ENCODE measurements at places on chromosomes 6 and 20.

GRCh38 chr20:42276718-42277602 is 658.8 kb upstream of the CHD6 start:
- no peak for DNase-seq

DNA sequence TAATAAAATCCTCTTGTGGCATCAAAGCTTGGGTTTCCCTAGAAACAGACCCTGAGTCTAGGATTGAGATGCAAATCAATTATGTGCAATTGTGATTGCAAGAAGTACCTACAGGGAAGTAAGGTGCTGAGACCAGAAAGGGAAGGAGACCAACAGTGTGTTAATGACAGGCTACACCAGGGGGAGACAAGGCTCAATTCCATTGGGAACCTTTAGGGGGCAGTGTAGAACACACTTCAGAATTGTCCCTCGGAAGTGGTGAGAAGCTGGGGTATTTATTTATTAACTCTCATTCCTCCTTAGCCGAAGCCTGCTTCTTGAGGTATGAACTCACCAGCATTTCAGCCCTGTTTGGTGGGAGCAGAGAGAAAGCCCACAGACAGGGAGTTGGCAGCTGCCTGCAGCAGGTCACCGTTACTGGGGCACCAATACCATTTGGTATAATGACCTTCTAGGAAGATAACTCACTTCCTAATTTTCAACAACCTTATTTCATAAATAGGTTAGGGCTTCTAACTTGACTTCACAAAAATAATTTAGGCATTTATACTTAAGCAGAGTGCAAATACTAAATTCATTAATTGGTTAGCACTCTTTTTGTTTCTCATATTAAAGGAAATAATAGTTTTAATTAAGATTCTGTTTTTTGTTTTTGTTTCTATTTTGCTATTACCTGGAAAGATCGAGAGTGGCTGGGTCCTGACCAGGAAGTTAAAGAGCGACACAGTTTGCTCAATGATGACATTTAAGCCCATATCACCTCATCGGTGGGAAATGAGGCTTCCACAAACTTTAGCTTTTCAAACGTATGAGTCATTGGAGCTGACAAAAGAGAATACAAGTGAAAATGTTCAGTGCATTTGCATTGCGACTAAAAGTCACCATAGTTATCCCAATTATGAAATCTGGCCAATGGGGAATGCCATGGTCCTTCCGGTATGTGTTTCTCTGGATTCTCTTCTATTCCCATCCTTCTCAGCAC is 94.8 kb downstream of the BTBD3 start:
- DNase-seq, result peak; percentile 48

GRCh38 chr6:5205035-5205507 is 55.7 kb downstream of the LYRM4 start:
- DNase-seq, result peak; percentile 73

- no peak for DNase-seq
These were observed 84.2 kb downstream of the TRIM27 start for GRCh38 chr6:28839443-28840120.

GRCh38 chr20:50387996-50388332 is 122.2 kb upstream of the PTPN1 start:
- no peak for DNase-seq

- DNase-seq, result no peak
These were observed 177.1 kb downstream of the CD109 start for GRCh38 chr6:73873081-73873480.

DNA sequence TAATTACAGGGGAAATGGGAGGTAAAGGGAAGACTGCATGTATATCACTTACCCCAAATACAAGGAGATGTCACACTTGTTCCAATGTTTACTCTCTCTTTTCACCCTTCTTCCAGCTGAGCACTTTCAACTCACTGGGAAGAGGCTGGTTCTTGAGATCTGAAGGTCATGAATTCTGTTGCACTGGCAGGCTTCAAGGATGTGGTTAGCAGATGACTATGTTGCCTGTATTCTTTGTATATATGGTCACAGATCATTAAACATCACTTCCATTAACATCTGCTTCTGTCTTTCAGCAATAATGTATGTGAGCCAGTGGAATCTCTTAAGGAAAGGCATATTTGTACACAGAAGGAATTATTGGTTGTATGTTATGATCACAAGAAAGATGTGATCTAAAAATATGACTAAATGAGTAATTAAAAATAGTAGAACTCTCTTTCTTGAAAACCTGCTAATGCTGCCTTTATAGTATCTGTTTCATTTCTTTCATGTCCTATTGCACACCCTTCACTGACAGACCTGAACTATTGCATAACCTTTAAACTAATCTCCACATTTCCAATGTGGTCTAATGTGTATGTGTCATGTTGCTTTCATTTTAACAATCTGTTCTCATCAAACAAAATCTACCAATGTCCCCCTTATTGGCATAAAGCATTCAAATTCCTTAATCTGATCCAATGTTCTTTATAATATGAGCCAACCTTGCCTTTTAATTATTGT is 131.4 kb upstream of the EPHA7 start:
- no peak for DNase-seq

- DNase-seq, result no peak
These were observed 43.2 kb downstream of the RANBP9 start for GRCh38 chr6:13668291-13668928.

- DNase-seq, result no peak
These were observed 41.2 kb upstream of the MTRF1L start for GRCh38 chr6:153043719-153044118.

GRCh38 chr6:113802779-113803178 is 54.4 kb upstream of the MARCKS start:
- no peak for DNase-seq

DNA sequence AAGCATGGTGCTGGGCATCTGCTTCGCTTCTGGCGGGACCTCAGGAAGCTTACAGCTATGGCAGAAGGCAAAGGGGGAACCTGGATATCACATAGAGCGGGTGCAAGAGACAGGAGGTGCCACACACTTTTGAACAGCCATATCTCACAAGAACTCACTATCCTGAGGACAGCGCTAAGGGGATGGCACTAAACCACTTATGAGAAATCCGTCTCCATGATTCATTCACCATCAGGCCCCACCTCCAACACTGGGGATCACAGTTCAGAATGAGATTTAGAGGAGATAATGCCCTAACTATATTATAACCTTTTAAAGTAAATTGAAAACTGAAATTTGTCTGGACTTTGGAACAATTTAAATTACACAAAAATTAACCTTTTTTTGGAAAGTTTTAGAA is 37.8 kb upstream of the SUMO4 start:
- DNase-seq, result no peak

DNA sequence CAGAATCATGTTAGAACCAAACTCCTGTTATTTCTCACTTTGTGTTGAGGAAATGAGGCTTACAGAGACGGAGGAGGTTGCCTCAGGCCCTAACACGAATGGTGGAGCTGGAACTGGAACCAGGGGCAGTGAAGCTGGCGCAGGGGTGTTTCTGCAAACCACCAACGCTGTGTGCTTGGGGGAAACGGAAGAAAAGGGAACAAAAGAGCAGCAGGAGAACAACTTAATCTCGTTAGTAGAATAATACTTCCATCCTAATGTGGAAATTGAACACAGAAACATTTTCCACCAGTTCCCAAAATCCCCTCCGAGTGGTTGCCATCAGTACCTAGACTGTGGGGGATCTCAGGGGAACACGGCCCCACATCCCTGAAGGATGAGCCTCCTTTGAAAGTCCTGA is 103.4 kb upstream of the FRMD1 start:
- DNase-seq, result no peak

GRCh38 chr6:137512757-137513605 is 18.8 kb upstream of the OLIG3 start:
- no peak for DNase-seq

DNA sequence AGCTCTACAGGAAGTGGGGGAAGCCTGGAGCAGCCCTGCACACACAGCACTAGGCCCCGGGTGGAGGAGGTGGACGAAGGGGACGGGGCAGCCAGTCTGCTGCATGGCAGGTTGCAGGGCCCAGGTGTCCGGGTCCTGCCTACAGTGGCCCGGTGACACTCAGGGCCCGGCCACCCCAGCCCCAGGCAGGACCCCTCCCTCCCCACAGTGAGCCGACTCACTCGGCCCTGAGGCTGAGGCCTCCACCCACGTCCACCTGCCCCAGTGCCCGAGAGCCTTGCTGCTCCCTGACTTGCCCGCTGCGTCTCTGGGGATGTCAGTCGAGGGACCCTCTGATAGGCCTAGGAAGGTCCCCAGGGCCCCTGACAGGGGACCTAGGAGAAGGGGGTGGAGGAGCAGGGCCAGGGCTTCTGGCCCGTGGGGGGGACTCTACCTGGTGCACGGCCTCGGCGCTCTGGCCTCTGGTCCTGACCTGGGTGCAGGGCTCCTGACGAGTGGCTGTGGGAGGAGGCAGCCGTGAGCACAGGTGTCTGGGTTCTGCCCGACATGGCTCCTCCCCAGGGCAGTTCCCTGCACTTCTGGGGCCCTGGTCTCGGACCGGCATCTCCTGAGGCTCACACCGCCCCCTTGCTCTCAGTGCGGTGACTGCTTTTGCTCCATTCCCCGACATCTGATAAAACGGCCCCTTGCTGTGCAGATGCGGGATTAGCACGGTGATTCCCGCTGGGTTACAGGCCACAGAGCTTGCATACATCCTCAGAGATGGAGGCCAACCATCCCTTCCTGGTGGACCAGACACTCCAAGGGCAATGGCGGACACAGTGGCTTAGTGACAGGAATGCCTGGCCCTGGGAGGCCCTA is 20.1 kb downstream of the FRMD1 start:
- no peak for DNase-seq

- no peak for DNase-seq
These were observed 148.3 kb upstream of the IMPG1 start for GRCh38 chr6:76220805-76221204.

- DNase-seq, result peak; percentile 91
These were observed 105.5 kb downstream of the AGPAT4 start for GRCh38 chr6:161168281-161168891.

- no peak for DNase-seq
These were observed 404.7 kb downstream of the TAF4 start for GRCh38 chr20:61661025-61661424.

DNA sequence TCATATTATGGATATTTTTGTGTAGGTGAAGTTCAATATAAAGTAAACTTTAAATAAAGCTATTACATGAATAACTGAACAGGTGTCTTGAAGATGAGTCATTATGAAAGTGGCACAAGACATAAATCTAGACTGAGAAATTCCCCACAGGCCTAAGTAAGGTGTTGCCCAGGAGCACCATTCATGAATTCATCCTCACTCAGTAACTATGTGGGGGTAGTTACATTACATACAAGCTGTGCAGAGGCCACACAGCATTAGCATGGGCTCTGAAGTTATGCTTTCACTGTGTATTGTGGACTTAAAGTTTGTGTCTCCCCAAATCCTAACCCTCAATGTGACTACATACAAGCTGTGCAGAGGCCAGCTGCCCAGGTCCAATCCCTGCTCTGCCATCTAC is 65.9 kb downstream of the BCAS1 start:
- no peak for DNase-seq

DNA sequence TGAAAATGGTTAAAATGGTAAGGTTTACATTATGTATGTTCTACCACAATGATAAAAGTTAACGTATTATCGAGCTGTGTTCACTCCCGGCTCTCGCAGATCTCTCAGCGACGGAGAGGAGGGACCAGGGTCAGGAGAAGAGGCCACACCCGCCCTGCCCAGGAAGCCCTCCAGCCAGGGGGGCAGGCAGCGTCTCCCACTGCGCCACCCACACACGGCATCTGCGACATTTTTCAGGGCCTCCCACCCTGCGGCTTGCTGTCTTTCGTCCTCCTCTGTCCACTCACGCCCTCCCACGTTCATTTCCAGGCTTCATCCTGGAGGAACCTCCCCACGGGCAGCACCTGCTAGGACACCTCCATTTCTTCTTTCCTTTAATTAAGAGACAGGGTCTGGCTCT is 43.3 kb downstream of the ZBTB46 start:
- no peak for DNase-seq

- no peak for DNase-seq
These were observed 15.2 kb upstream of the CST2 start for GRCh38 chr20:23841693-23842092.

DNA sequence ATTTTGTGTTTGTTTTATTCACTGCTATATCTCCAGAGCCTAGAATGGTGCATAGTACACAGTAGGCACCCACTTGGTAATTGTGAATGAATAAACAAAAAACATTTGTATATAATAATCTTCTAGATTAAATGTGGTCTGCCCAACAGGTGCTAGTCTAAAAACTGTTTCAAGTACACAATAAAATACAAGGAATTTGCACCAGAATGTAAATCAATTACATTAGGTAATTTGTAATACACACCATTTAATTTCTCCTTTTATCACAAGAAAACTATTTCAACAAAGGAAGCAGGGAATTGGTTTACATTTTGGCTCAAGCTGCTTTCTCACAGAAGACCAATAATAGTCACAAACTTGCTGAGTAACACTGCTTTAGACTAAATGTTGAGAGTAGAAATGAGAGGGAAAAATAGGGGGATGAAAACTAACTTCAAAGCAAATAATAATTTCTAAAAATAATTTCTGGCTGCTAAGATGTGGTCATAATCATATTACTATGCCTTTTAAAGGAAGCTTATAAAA is 22.1 kb downstream of the RUNX2 start:
- DNase-seq, result no peak

DNA sequence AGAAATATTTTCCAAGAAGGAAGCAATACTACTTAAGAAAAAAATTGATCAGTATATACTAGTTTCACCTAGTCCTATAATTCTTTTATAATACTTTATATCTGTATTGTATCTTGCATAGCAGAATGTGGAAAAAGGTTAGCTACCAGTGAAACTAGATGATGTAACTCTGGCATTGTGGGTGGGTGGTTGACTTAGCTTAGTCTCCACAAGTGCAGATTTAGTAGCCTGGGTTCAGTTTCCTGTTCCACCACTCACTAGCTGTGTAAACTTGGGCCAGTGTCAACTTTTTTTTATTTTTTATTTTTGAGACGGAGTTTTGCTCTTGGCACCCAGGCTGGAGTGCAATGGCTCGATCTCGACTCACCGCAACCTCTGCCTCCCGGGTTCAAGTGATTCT is 2.0 kb downstream of the MUC21 start:
- no peak for DNase-seq

DNA sequence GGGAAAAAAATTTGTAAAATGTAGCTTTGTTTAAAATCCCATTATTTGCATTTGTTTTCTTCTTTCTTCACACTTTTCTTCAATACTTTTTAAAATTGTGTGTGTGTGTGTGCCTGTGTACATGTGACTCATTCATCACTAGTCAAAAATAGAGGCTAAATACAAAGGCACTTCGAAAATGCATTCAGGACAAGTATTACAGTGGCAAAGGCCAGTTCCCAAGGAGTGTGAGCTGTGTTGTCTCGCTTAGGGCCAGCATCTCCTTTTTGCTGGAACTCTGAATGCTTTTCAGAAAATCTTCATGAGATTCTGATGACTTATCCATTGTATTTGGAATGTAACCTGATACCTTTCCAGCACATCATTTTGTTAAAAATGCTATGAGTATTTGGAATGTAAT is 288.5 kb upstream of the CNR1 start:
- no peak for DNase-seq

GRCh38 chr20:38270869-38271605 is 10.5 kb upstream of the KIAA1755 start:
- DNase-seq, result peak; percentile 30
